ENCODE measurements at places on chromosomes 6 and 20.

- no peak for DNase-seq
Observed at GRCh38 chr6:138037009-138037504, 70.2 kb downstream of the PERP start.

GRCh38 chr20:40882152-40882551 lies 146.5 kb upstream of the TOP1 start:
- DNase-seq, result no peak

- DNase-seq, result no peak
Observed at GRCh38 chr20:60046436-60046835, 88.2 kb downstream of the CDH26 start.

DNA sequence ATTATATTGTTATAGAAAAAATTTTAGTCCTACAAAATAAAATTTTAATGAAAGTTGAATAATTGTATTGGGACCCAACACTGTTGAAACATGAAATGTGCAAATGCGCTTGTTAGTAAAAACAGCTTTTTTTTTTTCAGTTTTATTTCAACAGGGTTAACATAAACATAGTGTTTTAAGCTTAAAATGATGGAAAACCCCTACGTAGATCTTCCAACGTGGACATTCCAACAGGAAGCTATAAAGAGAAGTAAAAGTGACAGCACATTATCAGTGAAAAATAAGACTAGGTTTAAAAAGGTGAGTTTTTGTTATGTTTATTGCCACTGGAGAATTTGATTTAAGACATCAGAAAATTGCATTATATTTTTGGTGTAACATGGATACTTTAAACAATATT lies 6.5 kb upstream of the GPR31 start:
- no peak for DNase-seq

DNA sequence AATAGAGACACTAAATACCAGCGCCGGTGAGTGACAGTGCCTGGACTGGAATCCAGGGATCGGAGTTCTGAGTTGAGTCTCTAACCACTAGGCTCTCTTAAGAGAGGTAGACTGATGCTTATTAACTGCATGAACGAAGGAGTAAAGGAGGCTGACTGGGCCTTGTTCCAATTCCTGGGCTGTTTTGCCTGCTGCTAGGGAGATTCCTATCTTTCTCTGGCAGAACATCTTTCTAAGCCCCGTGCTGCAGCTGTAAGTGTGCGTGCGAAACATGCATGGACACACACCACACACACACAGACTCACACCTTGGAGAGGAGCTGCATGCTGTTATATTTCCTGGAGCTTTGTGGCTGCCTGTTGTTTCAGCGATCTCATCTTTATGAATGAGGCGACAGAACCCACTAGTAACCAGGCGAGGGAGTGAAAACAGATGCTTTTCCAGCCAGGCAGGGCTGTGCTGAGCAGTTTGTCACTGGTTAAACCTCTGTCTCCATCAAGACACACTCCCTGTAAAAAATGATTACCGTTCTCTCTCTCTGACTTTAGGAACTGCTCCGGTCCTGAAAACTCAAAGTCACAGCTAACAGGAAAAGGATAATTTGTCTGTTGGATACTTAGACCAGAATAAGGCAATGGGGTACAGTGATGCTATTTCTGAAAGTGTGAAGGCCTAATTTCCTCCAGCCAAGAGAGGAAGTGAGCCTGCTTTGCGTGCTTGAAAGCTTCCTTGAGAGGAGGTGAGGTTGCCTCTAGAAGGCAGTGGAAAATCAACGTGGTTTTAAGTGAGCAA lies 157.4 kb upstream of the ZNF217 start:
- peak; percentile 71 for DNase-seq

- DNase-seq, result no peak
Observed at GRCh38 chr6:49430187-49430586, 32.9 kb downstream of the MMUT start.

- DNase-seq, result no peak
Observed at GRCh38 chr6:156028335-156029131, 572.9 kb upstream of the NOX3 start.

GRCh38 chr6:56293781-56294180 lies 46.4 kb upstream of the COL21A1 start:
- no peak for DNase-seq

GRCh38 chr20:36279362-36279761 lies 26.8 kb upstream of the DLGAP4 start:
- no peak for DNase-seq

- no peak for DNase-seq
Observed at GRCh38 chr6:151052021-151052646, 186.6 kb downstream of the MTHFD1L start.

DNA sequence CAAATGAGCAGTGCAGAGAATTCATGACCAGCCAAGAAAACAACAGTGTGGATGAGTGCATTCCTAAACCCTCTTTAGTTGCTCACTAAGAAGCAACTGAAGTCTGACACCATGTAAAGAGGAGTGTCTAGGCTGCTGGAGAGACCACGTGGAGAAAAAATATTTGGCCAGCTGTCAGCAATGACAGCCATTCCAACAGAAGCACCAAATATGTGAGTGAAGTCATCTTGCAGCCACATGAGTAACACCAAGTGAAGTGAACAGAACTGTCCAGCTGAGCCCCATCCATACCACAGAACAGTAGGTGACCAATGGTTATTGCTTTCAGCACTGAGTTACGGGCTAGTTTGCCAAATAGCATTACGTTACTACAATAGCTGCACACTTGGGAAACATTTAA lies 89.4 kb downstream of the TBXT start:
- no peak for DNase-seq

- DNase-seq, result no peak
Observed at GRCh38 chr6:23650676-23651075, 475.3 kb upstream of the NRSN1 start.

DNA sequence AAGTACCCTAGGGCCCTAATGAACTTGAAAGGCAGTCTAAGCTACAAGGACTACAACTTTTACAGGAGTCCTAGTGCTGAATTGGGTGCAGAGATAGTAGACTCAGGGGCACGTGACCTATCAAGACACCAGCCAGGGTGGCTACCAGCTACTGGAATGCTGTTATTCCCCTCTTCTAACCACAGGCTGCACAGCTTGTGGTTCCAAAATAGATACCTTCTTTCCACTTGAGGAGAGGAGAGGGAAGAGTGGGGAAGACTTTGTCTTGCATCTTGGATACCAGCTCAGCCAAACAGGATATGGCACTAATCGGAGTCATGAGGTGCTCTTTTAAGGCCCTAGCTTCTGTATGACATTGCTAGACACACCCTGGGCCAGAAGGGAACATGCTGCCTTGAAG lies 60.0 kb upstream of the MTRF1L start:
- DNase-seq, result no peak

DNA sequence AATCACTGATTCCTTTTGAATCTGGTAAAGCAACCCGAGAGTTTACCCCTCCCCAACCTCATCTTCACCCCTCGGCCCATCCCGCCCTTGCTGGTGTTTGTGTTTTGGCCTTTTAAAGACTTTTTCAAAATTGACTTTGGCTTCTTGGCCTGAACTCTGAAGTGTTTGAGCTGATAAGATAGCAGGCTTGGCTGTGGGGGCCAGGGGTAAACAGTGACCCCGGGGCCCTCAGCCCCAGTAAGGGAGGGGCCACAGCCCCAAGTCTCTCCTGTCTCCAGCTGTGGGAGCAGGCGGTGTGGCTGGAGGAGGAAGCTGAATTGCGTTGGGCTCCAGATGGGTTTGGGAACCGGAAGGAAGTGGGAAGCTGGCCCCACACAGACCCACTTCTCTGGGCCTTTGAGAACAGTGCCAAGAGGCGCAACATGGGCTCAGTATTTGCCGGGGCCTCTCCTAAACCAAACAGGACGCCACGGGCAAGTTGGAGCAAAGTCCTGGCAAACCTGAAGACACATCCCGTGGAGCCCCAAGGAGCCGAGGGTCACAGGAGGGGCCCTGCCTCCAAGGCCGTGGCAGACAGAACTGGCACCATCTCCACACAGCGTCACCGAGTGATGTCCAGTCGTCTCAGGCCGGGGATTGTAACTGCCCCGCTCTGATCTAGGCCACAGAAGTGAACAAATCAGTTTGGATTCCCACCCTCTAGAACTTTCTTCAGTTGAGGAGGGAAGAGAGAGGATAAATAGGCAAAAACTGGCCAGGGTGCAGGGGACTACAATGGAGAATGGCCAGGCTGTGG lies 54.3 kb upstream of the PTPN1 start:
- no peak for DNase-seq

DNA sequence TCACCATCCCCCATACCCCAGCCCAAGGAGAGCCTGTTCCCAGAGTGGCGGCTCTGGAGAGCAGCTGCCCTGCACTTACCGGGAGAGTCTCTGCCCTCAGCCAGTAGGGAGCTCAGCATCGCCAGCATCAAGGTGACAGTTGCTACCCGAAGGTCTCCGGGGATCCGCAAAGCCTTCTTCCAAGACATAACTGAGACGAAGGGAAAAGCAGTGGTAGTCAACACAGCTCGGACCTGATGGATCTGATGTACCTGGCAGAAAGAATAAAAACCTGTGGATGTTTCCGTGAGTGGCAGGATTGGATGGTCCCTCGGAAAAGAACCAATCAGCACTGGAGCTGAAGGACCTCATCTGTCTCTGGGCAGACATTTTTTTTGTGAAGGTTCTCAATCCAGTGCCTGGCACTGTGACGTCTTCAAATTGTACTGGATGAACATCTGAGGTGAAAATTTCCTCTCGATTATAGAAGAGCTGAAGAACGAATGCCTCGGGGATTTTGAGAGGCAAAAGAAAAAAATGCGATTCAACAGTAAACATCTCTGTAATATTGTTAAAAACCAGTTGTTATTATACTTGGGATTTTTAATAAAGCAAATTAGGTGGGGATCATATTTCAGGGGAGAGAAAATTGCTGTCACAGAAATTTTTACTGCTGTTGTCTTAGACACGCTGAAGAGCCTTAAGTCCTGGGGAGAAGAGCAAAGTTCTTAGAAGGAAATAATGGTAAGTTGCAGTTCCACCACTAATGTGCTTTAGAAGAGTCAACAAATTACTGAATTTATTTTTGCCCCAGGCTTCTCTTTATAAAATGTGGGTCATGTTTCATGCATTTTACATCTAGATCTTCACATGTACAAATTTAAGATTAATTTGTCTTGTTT lies at the start of gene HLA-DQB1:
Gene HLA-DQB1 (minus strand): TSS at position 238 of the 881 bp plus-strand sequence. CDS start 50 bp downstream, at position 188.
- peak; percentile 53 for DNase-seq

DNA sequence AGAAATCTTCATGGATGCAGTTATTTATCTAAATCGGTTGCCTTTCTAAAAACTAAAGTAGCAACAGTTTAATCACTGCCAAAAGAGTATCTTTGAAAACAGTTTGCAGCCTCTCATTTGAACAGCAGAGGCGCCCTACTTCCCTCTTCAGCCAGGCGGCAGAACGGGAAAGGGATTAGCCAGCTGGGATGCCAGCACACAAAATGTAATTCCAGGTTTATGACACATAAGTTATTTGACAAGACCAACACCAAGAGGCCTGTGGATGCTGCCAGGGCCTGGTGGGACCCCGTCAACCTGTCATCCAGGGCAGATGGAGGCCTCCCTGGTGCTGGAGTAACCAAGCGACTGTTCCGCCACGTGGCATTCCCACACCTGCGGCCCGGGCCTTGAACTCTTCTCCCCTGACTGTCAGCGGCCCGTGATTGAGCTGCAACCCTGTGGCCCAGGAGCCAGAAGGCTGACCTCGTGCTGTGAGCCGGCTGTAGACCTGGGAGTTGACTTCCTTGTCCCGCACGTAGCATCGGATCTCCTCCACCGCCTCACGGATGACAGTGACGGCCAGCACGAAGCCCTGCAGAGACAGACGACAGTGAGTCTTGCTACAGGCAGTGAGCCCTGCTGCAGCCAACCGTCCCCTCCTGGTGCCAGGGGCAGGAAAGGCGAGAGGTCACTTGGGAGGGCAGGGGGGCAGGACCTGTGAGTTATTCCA lies 55.5 kb downstream of the ATP9A start:
- peak; percentile 61 for DNase-seq

GRCh38 chr6:100464903-100465700 lies at the start of gene SIM1:
Gene SIM1, minus strand, starts transcription at chr6:100464921. Its CDS starts 1,453 bp downstream, at chr6:100463468.
- peak; percentile 96 for DNase-seq

DNA sequence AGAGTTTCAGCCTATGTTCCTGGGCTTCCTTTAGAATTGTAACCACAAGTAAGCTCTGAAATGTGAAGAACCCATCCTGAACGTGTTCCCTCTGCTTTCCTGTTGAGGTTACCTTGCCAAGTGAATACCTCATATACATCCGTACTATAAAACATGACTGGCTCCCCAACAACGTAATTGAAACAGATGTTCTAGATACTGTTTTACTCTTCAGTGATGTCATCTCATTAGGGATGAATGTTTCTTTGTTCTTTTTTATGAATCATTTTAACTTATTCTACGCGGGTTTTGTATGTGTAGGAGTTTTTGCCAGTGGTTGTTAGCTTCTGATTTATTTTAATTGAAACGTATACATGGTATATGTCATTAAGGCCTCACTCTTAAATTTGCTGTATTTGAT lies 166.8 kb downstream of the SAMD5 start:
- no peak for DNase-seq

DNA sequence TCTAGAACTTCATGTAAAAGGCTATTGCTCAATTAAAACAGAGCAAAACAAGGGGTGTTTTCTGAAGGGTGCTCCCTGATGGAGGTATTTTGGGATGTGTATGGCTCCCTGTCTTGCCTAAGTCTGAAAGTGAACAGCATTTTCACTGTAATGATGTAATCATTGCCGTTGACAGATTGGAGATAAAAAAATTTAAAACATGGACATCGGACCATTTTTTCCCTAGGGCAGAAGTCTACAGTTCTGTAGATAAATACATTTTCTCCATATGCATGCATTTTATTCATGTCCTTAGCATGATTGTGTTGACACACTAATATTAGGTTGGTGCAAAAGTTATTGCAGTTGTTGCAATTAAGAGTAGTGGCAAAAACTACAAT lies 85.1 kb upstream of the ATXN1 start:
- no peak for DNase-seq

- DNase-seq, result no peak
Observed at GRCh38 chr20:48603819-48604405, 223.9 kb downstream of the PREX1 start.

- no peak for DNase-seq
Observed at GRCh38 chr20:32605167-32605656, 20.1 kb upstream of the NOL4L start.

DNA sequence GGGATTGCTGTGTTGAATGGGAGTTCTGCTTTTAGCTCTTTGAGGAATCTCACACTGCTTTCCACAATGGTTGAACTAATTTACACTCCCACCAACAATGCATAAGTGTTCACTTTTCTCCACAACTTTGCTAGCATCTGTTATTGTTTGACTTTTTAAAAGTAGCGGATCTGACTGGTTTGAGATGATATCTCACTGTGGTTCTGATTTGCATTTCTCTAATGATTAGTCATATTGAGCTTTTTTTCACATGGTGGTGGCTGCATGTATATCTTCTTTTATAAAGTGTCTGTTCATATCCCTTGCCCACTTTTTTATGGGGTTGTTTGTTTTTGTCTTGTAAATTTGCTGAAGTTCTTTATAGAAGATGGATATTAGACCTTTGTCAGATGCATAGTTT lies 588.3 kb upstream of the ADGRB3 start:
- no peak for DNase-seq

DNA sequence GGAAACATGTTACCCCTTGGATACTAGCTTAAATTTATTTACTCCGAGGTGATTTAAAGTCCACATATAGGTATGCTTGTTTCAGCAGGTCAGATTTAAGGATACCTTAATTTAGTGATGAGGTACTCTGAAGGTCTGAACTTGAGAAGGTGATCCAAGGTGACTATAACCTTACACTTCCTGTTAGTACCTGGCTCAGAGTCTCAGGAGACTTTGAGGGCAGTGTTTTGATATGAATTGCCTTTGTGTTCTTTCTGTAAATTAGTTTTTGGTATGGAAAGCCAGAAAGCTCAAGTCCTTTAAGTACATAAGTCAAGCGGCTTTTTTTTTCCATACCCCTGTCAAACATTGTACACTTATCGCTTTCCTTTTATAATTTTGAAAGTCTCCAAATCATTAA lies 489.0 kb downstream of the CDKAL1 start:
- DNase-seq, result peak; percentile 4

- peak; percentile 70 for DNase-seq
Observed at GRCh38 chr6:89411145-89412070, 665 bp downstream of the RRAGD start.
